ENCODE measurements at places on chromosomes 4 and X. TPM values are rescaled to one million over a fixed set of nuclear protein-coding genes. Genes with fewer than 3 reads are reported as not detected.

The GJB1 gene
- not detected for total RNA-seq

The UCP1 gene
- not detected for total RNA-seq

The ADH5 gene
- 168 TPM for total RNA-seq

The PITX2 gene
- not detected for total RNA-seq

The SSX2B gene
- not detected for total RNA-seq

The PRKG2 gene
- 4.1 TPM for total RNA-seq

The MTNR1A gene
- total RNA-seq: not detected

The SPANXN3 gene
- total RNA-seq: not detected

The ERVMER34-1 gene
- total RNA-seq: not detected

The HTN1 gene
- total RNA-seq: not detected

The FGF2 gene
- total RNA-seq: 11.6 TPM

The ASB9 gene
- not detected for total RNA-seq

The SPIN2A gene
- total RNA-seq: not detected

The IRS4 gene
- not detected for total RNA-seq

The PPP2R2C gene
- total RNA-seq: not detected
